ENCODE measurements at places on chromosomes 3 and 15.

DNA sequence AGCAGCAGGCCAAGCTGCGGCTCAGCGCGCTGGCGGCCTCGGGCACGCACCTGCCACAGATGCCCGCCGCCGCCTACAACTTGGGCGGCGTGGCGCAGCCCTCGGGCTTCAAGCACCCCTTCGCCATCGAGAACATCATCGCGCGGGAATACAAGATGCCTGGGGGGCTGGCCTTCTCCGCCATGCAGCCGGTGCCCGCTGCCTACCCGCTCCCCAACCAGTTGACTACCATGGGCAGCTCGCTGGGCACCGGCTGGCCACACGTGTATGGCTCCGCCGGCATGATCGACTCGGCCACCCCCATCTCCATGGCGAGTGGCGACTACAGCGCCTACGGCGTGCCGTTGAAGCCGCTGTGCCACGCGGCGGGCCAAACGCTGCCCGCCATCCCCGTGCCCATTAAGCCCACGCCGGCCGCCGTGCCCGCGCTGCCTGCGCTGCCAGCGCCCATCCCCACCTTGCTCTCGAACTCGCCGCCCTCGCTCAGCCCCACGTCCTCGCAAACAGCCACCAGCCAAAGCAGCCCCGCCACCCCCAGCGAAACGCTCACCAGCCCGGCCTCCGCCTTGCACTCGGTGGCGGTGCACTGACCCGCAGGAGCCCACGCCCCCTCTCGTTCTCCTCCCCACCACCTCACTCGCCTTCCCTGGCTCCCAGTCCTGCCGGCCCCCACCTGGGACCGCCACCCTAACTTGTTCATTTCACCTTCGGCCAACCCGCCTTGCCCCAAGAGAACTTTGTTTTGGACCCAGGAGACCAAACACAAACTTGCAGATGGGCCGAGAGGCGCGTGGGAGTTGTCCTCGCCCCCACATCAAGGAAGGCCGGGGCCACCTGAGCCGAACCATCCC lies 1.5 kb downstream of the FOXB1 start:
- no peak for DNase-seq

DNA sequence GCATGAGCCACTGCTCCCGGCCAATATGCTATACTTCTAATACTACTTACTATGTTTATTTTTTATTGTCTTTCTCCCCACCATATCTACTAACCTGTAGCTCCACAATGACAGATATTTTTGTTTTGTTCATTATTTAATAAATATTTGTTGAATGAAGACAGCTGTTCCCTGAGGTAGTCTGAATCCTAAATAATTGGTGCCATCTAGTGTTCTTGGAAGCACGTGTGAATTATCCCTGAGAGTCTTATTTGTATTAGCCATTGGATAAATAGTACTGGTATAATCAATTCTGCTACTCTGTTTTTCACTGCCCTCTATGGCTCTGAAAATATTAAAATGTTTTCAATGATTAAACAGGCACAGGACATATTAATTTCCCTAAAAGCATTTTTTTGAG lies 5.6 kb upstream of the APPL1 start:
- DNase-seq, result no peak

DNA sequence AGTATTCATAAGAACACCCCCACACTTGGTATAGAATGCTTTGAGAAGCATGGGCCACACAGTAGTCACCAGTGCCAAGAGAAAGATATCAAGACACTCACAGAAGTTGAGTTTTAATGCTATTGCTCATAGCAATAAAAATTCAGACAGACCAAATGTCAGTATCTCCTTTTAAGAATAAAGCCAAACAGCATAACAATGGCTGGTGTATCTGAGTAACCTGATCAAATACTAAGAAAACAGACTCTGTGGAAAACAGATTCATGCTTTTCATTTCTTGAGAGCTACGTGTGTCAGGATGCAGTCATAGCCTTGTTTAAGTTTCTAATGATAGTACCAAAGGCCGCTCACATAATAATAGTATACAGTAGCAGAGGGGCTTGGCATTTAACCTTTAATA lies 778.5 kb downstream of the MECOM start:
- no peak for DNase-seq

DNA sequence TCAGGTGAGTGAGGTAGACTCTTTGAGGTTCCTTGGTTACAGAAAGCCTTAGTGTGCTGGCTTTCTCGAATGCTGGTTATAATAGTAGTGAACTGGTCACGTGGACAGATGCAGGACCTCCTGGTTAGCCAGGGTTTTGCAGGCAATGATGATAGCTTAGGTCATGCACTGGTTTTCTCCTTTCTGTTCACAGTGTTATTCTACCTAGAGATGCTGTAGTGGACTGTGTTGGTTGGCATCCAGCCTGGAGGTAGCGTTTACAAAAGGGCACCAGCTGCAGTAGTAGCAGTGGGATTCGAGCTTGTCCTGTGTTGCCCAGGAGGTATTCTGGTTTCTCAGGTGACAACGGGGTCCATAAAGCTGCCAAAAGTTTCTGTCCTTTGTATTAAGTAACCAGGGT lies 27.0 kb downstream of the PCCB start:
- DNase-seq, result no peak

DNA sequence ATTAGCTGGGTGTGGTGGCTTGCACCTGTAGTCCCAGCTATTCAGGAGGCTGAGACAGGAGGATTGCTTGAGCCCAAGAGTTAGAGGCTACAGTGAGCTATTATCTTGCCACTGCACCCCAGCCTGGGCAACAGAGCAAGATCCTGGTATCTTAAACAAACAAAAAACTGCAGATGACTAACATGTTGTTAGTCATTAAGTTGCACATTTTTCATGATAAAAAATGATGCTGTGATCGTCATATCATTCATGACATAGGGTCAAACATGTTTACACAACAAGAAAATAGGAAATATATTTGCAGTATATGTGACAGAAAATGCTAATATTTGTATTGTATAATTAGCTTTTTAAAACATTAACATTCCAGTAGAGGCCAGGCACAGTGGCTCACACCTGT lies 20.2 kb upstream of the DAPK2 start:
- no peak for DNase-seq

DNA sequence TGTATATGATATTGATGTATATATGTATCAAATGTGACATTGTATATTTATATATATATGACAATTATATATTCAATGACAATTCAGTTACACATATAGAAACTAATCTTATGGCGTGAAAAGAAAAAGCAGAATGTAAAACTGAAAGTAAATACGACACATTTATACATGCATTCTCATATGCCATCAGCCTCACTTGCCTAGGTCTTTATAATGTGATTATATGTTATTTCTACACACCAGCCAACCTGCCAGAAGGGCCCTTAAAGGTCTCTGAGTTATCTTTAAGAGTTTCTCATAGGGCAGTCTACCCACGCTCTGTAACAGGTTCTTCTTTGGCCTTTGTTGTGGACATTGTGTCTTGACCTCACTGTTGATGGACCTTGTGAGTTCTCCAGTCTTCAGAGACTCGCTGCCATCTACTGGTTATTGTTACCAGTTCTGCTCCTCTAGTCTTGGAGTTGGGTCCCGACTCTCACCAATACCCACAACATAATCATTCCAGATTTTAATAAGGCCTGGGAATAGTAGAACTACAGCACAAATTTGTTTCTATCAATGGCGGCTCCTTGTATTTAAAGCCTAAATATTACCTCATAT lies 371.5 kb upstream of the GOLIM4 start:
- DNase-seq, result no peak

DNA sequence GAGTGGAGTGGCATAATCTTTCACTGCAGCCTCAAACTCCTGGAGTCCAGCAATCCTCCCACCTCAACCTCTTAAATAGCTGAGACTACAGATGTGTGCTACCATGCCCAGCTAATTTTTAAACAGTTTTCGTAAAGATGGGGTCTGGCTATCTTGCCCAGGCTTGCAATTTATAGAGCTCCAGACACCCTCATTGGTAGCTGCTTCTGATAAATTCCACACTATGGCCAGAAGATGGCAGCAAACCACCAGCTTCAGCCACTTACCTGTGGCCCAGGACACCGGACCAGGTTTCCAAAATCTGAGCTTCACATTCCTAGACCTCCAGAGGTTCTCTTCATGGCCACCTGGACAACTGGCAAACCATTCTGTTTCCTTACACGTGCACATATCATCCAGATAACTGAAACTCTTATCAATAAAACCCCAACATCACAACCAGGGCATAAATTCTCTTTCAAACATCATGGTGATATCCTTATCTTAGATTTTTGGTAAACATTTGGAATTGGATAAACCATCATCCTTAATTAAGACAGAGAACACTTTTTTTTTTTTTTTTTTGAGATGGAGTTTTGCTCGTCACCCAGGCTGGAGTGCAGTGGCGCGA lies 28.9 kb downstream of the FBXW12 start:
- DNase-seq, result peak; percentile 57

DNA sequence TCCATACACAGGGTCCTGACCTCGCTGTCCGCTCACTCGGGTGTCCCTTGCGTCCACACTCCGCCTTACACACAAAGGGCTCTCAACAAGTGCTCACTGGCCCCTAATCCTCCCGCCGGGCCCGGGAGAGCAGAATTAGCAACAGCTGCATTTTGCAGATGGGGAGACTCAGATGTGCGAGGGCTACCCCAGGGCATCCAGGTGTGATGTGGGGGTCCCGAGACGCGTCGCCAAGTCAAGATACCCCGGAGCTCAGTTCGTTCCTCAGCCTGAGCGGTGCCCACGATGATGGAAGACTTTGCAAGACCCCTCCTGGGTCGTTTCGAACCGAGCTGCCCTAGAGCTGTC lies 14.9 kb upstream of the WNT7A start:
- DNase-seq, result no peak

DNA sequence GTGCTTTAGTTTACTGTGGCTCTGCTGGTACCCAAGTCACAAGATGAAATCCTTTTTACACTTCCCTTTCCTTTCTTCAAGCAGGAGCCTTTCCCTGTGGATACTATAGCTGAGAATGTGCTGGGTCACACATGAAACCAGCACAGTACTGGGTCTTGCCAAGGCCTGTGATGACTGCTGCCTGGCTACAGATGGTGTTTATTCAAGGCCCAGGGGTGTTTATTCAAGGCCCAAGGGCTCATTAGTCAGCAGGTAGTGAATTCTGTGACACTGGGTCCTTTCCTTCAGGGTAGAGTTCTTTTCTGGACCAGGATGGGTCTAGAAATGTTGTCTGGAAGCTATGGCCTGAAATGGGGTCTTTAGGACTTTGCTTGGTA lies 99.4 kb downstream of the SH3GL3 start:
- no peak for DNase-seq

GRCh38 chr15:73677146-73677607 lies 7.0 kb upstream of the CD276 start:
- DNase-seq, result peak; percentile 52

DNA sequence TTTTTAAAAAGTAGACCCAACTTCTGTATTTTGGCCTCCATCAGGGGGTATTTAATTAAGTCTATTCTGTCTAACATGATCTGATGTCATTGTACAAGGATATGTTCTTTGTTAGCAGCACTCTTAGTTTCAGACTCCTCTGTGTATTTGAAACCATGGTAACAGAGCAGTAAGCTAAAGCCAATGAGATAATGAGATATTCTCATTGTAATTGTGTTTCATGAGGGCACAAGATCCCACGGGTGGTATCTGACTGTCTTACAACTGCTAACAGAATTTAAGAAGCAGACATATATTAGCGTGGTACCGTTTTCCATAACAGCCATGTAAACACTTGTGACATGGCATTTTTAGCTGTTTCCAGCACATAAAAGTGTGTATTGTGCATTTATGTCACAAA lies 251.2 kb upstream of the VEPH1 start:
- DNase-seq, result no peak

DNA sequence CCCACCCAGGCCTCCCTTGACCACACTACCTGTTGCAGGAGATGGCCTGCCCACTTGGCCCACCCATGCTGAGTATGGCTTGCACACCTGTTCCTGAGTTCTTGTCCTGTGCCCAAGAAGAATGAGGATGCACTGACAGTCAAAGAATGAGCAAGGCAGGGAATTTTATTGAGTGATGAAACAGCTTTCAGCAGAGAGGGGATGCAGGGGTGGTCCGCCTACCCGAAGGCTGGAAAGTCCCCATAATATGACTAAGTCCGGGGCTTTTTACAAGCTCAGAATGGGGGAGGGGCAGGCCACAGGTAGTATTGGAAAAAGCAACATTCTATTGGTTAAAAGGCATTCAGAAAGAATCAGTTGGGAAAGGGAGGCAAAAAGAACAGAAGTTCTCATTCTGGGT lies 29.9 kb upstream of the RNU6-1 start:
- no peak for DNase-seq

DNA sequence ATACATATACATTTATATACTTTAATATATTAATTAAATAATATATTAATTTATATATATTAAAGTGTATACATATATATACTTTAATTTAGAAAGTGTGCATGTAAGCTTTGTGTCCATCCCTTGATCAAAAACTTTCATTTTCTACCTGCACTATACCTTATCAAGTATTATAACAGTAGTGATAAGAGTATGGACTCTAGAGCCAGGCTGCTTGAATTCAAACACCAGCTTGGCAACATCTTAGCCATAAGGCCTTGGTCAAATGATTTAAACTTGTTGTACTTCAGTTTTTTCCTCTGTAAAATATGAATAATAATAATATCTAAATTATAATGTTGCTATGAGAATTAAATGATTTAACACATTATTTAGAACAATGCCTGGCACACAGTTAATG lies 327.6 kb upstream of the NECTIN3 start:
- no peak for DNase-seq

DNA sequence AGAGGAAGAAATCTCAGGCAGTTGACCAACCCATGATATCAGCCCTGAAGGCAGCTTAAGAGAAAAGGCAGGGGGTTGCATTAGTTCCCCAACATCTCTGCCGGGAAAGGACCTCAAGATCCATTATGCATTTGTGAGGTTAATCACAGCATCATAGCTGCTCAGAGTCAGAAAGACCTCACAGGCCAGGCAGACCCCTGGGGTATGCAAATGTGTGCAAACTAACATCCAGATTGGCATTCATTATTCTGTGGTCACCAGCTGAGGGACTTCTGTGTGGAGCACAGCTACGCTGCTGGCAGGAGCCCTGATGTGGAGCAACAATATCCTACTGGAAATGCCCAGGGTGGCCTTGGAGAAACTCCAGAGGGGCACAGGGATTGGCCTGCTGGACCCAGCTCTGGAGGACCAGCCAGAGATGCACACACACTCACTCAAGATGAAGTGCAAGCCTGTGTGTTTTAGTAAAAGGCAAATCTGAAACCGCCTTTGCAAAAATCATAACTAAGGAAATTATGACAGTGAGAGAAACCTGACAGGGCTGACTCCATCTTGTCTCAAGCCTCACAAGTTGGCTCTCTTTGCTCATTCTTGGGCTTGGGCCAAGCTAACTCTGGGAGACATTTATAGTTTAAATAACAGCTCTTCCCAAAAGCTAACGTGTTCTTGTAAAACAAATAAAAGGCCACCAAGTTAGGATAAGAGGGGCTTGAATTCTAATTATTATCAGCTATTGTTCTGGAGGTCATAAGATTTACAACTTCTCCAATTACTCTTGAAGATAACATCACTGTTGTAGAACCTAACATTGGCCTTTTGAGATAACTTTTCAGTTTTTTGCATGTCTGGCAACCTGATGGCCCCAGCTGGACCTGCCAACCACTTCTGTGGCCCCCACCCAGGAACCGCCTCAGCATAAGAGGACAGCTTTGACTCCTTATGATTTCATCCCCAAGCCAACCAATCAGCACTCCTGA lies 257.1 kb downstream of the UACA start:
- no peak for DNase-seq

All from activated naive CD8-positive, alpha-beta T cell treated with anti-CD3 and anti-CD28 coated beads, Interleukin-2, amount 50 U/mL, for 24 hours (primary cell).